CD4-positive, alpha-beta T cell (primary cell): ENCODE measurements at places on chromosomes 16 and 17. TPM values are rescaled to one million over a fixed set of nuclear protein-coding genes. Genes with fewer than 3 reads are reported as not detected.

DNA sequence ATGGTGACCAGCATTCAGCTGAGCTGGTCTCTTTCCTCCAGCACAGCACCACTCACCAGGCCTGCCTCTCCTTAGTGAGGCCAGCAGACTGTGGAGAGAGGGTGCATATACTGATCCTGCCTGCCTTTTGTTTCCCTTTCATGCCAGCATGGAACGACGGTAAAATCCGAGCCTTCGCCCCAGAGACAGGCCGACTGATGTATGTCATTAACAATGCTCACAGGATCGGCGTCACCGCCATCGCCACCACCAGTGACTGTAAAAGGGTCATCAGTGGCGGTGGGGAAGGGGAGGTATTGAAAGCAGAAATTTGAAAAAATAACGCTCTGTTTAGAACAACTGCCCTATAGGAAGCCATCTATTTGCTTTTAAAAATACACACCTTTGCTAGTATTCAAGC lies 12.6 kb upstream of the USP43 start:
- no peak for DNase-seq

DNA sequence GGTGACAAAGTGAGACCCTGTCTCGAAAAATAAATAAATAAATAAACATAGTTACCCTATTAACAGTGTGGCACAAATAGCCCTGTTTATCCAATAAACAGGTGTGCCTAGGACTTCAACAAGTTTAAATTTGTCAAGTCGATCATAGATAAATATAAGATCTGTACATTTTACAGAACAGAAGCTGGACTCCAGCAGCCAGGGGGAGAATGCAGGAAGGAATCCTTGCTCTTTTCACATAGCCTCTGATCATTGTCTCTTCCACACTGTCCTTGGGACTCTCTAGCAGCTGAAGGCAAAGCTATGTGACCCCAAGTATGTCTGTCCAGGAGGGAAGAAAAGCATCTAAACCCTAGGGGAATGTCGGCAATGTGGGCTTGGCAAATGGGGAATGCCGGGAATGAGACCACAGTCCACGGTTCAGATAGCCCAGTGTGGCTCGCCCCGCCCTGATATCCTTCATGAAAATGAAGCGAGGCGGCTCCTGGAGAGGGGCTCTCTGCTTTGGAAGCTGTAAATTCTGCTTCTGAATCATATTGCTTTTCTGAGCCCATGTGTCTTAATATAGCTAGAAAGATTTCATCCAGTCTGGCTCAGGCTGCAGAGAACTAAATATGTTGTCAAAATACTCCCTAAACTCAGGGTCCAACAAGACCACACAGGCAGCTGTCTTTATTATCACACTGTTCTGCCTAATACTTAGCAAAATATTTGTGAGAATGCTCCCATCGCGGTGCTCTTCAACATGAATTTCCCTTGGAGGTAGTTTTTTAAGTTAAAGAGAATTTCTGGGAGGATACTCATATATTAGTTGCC lies 24.9 kb upstream of the GRB2 start:
- no peak for DNase-seq

DNA sequence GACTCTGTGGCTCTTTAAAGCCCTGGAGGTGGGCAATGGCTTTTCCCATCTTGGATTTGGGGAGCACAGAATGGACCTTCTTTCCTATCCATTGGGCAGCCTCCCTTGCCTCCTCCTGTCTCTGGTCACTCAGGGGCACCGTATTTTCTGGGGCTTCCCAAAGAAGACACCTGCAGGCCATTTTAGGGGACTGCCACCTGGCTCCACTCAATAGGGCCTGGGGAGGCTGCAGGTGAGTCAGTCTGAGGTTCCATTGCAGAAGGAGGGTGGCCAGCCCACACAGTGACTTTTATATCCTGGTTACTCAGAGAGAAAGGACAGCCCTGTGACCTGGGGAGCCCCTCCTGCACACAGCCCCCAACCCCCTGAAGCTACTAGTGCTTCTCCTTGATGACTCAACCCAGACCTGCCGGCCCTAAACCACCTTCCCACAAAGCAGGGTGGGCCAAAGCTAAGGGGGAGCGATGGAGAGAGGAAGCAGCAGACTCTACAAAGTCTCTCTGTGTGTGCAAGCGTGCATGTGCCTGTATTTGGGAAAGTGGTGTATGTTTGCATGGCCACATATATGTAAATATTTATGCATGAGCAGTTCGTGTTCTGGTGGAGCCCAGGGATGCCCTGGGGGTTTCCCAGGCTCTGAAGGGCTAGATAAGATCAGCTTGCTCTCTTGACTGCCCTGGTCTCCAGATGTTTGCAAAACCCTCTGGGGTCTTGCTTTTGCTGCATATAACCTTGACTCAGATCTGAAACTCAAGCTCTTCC lies 5.0 kb downstream of the CX3CL1 start:
- no peak for DNase-seq

DNA sequence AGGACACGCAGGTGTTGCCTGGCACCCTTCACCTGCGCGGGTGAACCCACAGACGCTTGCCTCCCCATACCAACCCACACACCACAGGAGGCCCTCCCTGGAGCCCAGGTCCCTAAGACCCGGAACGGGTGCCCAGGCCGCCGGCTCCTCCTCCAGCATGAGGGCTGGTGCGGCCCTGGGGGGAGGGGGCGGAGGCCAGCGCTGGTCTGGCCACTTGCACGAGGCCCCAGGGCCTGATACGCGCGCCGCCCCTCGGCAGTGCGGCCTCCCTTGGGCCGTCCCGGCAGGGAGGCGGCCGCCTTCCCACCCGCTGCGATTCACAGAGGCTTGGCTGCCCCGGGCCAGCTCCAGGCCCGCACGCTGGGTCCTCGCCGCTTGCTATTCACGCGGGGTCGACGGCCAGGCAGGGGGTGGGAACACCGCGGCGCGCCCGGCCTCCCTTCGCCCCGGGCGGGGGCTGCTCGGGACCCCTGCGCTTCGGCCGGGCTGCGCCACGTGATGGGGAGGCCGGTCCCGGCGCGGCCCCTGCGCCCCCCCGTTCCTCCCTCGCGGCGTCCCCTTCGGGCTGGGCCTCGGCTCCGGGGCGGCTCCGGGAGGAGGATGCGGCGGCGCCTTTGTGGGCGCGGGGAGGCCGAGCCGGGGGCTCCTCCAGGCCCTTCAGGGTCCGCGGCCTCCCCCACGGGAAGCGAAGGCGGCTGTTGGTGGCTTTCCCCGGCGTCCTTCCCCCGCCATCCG lies 685 bp downstream of the FASN start:
- DNase-seq: peak; percentile 39

GRCh38 chr17:83146347-83146746 lies 66.9 kb downstream of the METRNL start:
- DNase-seq: no peak

- no peak for DNase-seq
Measured at GRCh38 chr16:14182999-14183398, 111.9 kb downstream of the MRTFB start.

DNA sequence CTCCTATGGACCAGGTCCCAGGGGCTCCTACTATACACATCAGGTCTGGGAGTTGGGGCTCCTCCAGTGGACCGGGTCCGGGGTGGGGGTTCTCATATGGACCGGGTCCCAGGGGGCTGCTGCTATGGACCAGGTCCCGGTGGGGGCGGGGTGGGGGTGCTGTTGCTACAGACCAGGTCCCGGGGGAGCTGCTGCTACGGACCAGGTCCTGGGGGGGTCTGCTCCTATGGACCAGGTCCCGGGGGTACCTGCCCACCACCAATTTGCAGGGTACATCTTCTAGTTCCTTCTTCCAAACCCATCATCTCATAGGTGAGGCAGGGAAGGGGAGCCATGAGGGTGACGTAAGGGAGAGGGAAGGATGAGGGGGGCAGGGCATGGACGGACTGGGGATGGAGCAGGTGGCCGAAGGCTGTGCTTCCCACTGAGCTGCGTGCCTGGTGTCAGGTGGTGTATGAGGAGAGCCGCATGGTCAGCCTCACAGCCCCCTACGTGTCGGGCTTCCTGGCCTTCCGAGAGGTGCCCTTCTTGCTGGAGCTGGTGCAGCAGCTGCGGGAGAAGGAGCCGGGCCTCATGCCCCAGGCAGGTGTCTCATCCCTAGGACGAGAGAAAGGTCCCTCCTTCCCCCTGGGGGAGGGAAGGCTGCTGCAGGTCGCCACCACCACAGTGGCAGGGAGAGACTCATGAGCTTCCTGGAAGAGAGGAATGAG lies 6.6 kb downstream of the ENDOV start:
- no peak for DNase-seq

DNA sequence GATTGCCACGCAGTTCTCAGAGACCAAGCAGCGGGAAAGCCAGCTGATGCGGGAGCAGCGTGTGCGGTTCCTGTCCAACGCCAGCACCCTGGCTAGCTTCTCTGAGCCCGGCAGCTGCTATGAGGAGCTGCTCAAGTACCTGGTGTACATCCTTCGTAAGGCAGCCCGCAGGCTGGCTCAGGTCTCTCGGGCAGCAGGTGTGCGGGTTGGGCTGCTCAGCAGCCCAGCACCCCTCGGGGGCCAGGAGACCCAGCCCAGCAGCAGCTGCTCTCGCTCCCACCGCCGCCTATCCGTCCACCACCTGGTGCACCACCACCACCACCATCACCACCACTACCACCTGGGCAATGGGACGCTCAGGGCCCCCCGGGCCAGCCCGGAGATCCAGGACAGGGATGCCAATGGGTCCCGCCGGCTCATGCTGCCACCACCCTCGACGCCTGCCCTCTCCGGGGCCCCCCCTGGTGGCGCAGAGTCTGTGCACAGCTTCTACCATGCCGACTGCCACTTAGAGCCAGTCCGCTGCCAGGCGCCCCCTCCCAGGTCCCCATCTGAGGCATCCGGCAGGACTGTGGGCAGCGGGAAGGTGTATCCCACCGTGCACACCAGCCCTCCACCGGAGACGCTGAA lies 15.2 kb downstream of the CACNA1G start:
- no peak for DNase-seq

DNA sequence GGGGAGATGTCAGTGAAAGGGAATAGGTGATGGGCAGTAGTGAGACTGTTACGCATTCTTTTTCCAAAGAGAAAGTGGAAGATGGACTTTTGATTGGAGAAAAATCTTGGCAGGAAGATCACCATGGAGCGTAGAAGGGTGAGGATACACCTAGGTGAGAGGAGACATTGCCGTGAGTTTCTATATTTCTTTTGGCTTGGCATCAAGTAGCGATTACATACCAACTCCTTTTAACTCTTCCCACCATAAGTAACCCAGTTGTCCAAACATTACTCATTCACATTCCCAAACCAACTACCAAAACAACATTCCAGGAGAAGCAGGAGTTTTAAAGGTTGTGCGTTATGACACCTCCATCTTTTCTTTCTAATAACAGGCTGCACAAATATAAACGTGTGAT lies 10.7 kb upstream of the KRT28 start:
- no peak for DNase-seq

GRCh38 chr17:31321966-31322365 lies 544 bp upstream of the EVI2A start:
- DNase-seq: peak; percentile 15

DNA sequence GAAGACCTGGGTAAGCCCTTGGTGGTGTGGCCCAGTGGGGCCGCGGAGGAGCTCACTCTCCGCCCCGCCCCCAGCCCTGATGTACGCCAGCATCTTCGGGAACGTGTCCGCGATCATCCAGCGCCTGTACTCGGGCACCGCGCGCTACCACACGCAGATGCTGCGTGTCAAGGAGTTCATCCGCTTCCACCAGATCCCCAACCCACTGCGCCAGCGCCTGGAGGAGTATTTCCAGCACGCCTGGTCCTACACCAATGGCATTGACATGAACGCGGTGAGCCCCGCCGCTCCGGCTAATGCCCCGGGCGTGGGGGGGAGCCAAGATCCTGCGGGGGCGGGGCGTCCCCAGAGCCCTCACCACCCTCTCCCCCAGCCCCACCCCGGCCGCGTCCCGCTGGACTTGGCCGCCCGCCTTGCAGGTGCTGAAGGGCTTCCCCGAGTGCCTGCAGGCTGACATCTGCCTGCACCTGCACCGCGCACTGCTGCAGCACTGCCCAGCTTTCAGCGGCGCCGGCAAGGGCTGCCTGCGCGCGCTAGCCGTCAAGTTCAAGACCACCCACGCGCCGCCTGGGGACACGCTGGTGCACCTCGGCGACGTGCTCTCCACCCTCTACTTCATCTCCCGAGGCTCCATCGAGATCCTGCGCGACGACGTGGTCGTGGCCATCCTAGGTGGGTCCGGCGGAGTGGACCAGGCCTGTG lies 12.1 kb upstream of the DCAF7 start:
- DNase-seq: no peak

GRCh38 chr16:87486713-87487247 lies 6.0 kb downstream of the ZCCHC14 start:
- no peak for DNase-seq

- DNase-seq: peak; percentile 41
Measured at GRCh38 chr17:3843935-3844516, 2.0 kb downstream of the NCBP3 start.

- no peak for DNase-seq
Measured at GRCh38 chr17:43701318-43701743, 39.6 kb upstream of the MEOX1 start.

DNA sequence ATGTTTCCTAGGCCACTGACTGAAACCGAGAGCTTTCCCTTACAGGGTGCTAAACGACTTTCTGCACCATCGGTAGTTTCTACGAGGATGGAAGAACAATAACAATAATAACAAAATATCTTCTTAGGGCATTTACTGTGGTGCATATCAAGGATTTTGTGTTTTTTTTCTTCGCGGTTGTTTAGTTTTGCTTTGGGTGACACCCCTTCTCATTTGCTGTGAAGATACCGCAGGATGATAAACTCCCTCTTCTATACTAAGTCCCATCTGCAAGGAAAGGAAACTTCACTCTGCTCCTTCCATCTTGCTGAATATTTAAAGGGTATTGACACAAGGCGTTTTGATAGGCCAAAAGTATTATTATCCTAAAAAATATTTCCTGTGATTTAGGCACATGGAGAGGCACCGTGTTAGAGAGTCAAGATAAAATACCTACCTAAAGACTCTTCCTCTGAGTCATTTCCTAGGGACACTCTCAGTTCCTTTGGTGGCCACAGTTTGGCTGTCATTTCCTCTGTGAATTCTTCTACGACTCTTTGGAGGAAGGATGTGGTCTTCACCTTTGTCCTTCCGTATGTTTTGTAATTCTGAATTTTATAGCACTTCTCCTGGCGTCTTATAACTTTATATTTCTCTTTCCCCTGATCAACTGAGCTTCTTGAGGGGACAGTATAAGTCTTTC lies 318.8 kb downstream of the CDH13 start:
- no peak for DNase-seq

- DNase-seq: peak; percentile 48
Measured at GRCh38 chr17:17890773-17891759, 54.3 kb upstream of the SREBF1 start.

DNA sequence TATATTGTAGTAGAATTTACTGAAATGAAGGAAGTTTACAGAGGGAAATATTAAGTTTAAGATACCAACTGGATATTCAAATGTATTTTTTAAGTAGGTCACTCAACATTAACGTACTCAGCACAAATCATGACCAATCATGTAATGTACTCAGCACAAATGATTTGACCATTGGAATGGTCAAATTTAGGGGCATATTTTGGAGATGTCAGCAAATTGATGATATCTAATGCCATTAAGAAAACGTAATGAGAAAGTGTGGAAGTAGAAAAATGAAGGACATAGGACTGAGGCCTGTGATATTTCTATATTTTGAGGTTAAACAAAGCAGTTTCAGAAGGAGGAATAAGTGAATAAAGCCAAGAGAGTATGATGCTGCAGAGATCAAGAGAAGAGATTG lies 334.8 kb downstream of the KIF2B start:
- no peak for DNase-seq

Gene TBC1D3C
- not detected for total RNA-seq

Gene RSKR
- 13.7 TPM for total RNA-seq

Gene VASN
- 0.77 TPM for total RNA-seq

Gene CES1
- total RNA-seq: 0.81 TPM
